ENCODE measurements at places on chromosomes 3 and 15. TPM values are rescaled to one million over a fixed set of nuclear protein-coding genes. Genes with fewer than 3 reads are reported as not detected.
A peak's percentile ranks its signal among the peaks of the same experiment; 100 is the strongest.

DNA sequence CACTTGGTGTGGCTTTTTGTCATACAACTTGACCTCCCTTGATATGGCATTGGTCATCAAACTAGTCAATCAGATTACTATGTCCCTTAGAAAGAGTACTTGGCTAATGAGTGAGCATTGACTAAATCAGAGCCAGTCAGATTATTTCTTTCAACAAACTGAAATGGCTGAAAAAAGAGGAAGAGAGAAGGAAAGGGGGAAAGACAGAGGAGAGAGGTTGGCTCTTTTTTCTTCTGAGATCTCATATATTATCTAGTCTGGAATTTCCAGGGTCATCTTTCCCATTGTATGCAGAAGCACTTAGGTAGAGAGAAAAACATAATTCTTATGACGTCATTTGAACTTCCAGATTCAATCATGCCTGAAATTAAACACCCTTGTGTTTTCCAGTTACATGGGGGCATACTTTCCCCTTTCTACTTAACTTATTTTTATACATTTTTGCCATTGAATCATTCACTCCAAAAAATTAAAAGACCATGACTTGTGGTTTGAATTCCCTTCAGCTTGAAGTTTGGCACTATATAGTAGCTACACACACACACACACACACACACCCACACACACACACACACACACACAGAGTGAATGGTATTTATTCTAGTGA is 387.8 kb downstream of the LSAMP start:
- no peak for DNase-seq

GRCh38 chr3:54146506-54147239 is 24.3 kb downstream of the CACNA2D3 start:
- no peak for DNase-seq

DNA sequence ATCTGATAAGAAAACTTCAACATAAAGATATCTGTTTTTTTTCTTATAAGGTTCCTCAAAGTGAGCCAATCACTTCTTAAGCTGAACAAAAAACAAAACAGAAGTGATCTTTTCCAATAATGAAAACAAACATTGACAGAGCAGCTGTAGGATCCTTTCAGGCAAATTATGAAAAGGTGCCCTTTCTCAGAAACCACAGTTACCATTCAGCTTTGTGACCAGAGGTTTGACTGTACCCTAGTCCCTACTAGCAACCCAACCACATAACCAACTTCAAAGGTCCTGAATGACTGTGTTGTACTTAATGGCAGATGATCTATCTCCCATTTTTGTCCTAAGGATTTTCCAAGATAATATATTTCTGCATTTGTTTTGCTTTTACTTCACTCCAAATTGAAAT is 39.4 kb upstream of the CCR2 start:
- DNase-seq: no peak

DNA sequence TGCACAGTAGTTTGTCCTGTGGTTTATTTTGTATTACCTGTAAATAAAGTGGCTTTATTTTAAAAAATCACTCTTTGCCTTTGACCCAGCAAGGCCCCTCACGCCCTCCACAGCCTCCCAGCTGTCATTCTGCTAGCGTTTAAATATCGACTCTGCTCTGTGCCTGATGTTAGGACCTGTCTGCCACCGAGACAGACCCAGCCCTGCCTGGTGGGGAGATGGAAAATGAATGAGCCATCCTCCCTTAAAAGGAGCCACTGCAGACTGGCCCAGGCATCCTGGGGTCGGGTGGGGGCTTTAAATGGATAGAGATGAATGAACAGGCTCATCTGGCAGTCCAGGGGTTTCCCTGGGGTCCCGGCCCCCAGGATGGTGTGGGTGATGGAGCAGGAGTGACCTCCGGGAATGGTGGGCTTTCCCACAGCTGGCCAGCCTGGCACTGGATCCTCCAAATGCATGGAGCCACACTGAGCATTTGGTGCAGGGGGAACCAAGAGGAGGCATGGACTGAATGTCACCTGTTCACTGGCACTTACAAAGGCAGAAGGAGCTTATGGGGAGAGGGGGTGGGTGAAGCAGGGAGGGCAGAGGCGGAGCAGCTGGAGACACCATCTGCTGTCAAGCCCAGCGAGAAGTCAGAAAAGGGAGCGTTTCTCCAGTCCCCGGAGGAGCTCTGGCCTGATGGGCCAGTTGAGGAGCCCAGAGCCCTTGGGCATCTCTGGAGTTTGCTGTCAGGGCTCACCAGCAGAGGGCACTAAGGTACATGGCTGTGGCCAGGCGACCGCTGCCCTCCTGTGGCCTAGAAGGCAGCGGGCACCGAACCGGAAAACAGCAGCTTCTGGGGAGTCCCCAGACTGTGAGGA is 11.9 kb downstream of the GRM2 start:
- peak; percentile 65 for DNase-seq

CGGBP1 gene
- 34.1 TPM for total RNA-seq

TUSC7 gene
- total RNA-seq: not detected

EIF2B5 gene
- total RNA-seq: 45.9 TPM
